HuH-7.5 (cell line): ENCODE measurements at places on chromosomes 3 and 15.

- DNase-seq: no peak
Measured at GRCh38 chr15:25705433-25706115, 157.6 kb downstream of the ATP10A start.

GRCh38 chr3:82080261-82080660, 318.8 kb upstream of the GBE1 start:
- no peak for DNase-seq

DNA sequence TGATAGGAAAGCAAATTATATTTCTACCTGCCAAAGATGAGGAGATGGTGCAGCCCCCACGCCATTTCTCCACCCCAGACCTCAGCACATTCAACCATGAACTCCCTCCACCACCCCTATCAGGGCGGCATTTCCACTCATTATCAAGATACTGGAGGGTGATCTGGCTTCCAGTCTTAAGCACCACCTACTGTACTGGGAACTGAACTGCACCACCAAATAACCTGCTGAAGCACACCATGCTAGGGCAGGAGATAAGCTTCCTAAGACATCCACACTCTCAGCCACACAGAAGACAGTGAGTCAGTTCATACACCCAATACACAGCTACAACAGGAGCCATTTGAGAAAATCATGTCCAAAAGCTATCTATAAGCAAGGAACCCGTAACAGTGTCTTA, 98.8 kb downstream of the FGF7 start:
- DNase-seq: no peak

DNA sequence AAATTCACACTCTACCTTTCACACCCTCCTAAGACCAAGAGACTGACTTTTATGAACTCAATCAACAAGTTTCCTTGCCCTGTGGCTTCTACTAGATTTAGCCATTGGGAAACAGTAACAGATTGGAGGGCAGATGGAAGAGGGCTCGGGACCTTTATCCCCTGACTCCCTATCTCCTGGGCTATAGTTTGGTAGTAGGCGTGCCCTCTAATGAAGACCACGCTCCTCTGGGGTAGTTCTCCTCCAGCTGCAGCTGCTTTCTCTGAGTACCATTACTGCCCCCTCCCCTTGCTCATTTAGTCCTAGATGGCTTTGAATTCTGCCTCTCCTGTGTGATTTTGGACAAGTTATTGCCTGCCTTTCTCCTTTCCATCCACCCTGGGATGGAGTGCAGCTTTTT, 33.3 kb downstream of the FMN1 start:
- no peak for DNase-seq

DNA sequence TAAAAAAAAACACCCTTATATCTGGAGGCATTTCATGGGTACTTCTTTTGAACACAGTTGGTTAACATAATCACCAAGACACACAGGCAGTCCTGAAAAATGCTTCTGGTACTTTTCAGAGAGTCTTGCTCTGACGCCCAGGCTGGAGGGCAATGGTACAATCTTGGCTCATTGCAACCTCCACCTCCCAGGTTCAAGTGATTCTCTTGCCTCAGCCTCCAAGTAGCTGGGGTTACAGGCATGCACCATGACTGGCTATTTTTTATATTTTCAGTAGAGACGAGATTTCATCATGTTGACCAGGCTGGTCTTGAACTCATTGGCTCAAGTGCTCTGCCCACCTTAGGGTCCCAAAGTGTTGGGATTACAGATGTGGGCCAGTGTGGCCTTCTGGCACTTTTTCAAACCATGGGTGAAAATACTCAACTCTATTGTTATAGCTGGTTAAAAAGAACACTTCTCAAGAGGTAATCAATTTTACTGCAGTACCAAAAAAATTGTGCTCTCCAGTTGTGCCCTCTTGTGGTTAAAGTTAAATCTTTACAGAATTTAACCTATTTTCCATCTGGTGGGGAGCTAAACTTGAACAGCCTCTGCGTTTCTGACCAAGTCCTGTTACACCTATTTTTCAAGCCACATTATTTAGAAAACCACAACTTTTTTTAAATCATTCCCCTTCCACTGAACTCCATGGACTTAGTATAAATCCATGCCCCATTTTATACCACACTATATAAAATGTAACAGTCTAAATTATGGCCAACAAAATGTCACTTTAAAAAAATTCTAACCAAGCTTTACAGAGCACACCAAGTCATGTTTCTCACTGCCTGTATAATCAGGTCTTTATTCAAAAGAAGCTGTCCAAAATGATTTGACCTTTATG, 1.2 kb upstream of the SNAPC5 start:
- no peak for DNase-seq

DNA sequence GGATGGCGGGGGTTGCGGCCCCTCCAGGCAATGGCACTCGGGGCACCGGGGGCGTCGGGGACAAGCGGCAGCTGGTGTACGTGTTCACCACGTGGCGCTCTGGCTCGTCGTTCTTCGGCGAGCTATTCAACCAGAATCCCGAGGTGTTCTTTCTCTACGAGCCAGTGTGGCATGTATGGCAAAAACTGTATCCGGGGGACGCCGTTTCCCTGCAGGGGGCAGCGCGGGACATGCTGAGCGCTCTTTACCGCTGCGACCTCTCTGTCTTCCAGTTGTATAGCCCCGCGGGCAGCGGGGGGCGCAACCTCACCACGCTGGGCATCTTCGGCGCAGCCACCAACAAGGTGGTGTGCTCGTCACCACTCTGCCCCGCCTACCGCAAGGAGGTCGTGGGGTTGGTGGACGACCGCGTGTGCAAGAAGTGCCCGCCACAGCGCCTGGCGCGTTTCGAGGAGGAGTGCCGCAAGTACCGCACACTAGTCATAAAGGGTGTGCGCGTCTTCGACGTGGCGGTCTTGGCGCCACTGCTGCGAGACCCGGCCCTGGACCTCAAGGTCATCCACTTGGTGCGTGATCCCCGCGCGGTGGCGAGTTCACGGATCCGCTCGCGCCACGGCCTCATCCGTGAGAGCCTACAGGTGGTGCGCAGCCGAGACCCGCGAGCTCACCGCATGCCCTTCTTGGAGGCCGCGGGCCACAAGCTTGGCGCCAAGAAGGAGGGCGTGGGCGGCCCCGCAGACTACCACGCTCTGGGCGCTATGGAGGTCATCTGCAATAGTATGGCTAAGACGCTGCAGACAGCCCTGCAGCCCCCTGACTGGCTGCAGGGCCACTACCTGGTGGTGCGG, 1.9 kb downstream of the CHST2 start:
- DNase-seq: no peak

DNA sequence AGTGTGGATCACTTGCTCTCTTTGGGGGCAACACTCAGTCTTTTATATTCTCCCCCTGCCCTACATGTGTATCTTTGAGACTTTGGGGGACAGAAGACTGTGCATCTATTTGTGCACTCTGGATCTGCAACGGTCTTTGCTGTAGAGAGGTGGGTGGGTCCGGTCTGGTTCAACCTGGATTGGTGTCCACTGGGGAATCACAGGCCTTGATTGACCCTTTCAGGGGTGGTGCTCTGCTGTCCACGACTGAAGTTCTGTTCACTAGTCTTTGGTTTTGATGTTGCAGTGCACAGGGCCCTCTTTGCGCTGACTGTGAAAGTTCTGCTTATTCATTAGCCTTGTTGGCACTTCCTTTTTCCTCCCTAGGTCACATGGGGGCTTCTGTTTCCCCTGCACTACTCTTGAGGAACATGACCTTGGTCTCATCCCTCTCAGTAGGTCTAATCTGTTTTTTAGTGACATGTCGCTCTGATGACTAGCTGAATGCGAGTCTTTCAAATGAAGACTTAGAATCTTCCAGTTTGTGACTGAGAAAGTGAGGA, 284.2 kb downstream of the SV2B start:
- no peak for DNase-seq

DNA sequence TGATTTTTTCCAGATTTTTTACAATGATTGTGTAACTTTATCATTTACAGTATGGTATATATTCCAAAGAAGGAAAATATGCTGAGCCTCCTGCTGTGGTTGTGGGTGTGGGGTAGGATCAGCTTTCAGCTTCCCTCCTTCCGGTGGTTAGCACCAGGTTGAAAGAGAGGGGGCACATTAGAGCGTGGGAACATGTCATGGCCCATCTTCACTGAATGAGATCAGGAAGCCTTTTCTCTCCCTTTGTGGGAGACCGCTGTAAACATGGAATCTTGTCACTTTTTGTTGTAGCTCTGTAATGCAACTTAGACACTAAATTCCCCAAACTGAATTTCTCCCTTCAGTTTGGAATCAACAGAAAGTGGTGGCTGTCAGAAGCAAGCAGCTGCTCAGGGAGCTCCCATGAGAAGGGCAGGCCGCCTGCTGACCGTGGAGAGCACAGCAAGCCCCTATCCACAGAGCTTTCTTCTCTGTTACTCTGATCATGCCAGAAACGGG, 86.7 kb upstream of the LIMD1 start:
- DNase-seq: peak; percentile 23

DNA sequence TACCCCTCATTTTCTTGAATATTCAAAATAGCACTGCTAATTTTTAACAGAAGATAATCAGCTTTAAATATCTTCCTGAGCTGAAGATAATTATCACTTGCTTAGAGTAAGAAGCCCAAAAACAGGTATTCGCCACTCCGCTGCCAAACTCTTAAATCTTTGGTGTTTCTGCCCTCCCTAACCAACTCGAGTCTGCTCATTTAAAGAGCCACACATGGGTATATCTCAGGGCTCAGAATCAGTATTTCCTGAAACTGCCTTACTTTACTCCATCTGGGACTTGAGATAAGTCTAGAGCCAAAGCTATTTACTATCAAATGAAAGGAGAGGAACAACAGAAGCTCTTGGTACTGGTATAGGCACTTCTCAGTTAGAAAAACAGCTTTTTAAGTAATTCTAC, 10.8 kb downstream of the PDCD10 start:
- DNase-seq: no peak

DNA sequence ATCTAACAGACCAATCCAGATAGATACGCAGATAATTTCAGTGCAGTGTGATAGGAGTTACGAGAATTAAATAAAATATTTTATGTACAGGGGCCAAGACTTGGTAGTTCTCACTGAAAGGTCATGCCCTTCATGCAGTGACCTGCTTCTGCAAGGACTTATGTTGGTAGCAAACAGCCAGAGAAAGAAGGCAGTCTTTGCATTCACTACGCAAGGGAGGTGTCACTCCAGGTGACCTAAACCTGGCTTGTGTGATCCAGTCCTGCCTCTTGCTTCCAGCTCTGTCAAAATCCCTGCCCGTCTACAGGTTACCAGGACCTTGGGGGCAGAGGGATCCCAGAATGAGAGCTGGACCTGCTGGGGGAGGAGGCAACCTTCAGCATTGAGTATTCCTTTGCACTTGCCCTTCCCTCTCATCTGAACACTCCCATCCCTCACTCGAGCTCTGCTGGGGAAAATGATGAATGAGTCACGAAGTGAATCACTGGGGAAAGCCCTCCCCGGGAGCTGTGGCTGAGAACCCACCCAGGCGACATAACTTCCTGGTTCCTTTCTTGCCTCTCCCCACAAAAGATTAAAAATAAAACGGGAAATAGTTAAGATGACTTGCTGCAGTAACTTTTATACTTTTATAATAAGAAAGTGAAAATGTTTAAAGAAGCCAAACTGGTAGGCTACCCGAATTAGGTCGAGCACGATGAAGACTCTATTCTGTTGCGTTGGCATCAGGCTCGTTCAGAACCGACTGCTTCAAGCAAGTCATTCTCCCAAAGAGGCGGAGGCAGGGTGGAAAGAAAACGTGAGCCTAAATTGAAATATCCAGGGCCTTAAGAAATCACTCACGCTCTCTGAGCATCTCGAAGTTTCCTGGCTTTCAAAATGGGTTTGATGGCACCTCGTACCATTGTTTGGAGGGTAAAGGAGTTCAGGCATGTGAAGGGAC, 216.1 kb downstream of the SLCO3A1 start:
- DNase-seq: no peak

DNA sequence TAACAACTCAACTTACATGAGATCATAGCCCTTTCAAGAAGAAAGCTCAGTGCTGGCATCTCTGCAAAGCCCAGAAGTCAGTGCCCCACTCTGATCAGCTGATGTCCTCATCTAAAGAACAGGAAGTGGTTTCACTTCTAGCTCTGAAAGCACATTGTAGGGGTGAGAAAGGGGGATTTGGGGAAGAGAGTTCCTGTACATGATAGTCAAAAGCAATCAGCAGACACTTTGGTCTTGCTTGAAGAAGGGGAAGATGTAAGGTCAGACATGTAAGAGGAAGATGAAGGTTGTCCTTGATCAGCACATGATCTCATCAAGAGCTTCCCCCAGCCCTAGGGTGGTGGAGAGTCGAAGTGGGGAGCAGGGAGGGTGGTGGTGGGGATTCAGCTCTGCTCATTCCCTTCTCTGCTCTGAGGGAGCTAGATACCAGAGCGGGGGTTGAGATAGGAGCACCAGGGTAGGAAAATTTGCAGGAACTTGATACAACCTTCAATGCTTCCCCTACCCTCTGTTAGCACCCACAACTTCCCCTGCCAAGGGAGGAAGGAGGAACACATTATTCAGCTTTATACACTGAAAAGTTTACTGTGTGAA, 76.4 kb upstream of the ETV5 start:
- no peak for DNase-seq

GRCh38 chr3:52454250-52454937, 553 bp upstream of the TNNC1 start:
- DNase-seq: no peak

DNA sequence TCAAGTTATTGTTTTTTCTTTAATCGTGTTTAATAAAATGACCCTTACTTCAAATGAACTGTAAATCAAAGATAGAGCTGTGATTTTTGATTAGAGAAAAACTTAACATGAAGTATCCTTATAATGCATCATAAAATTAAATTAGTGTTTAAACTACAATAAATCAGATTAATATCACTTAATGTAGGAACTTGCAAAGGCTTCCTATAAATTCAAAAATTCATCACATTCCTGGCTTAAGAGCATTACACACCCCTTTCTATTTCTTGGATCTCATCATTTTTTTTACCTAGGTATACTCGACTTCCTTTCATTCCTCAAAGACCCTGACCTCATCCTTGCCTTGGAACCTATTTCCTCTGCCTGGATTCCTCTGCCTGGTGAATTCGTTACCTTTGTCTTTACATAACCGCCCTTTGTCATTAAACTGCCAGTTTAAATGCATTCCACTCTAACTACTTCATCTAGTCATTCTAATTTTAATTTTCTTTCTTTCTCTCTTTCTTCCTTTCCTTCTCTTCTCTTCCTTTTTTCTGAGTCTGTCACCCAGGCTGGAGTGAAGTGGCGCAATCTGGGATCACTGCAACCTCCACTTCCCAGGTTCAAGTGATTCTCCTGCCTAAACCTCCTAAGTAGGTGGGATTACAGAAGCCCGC, 1244.5 kb downstream of the OTOL1 start:
- DNase-seq: no peak

DNA sequence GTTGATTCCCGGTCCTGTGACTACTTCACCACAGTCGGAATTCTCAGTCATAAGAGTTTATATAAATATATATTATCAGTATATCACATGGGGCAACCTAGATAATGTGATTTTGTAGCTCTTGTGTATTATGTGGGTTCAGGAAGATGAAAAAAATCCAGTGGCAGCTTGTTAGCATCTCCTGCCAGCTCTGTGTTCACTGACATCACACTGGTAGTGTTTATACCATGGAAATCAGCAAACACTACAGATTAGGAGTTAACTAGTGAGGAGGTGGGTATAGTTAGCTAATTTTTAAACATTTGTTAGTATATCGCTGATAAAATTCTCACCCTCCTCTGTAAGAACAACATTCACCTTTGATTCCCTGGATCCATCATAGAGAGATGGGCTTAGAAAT, 44.5 kb upstream of the KCNMB2 start:
- no peak for DNase-seq

- no peak for DNase-seq
Measured at GRCh38 chr15:38323895-38324294, 71.3 kb downstream of the SPRED1 start.

GRCh38 chr3:156316076-156316475, 195.7 kb downstream of the KCNAB1 start:
- no peak for DNase-seq
